CD8-positive, alpha-beta memory T cell (primary cell): ENCODE measurements at places on chromosomes 13 and 19.
A peak's percentile ranks its signal among the peaks of the same experiment; 100 is the strongest.

GRCh38 chr13:29319451-29319850 is 276.0 kb downstream of the SLC7A1 start:
- no peak for DNase-seq

DNA sequence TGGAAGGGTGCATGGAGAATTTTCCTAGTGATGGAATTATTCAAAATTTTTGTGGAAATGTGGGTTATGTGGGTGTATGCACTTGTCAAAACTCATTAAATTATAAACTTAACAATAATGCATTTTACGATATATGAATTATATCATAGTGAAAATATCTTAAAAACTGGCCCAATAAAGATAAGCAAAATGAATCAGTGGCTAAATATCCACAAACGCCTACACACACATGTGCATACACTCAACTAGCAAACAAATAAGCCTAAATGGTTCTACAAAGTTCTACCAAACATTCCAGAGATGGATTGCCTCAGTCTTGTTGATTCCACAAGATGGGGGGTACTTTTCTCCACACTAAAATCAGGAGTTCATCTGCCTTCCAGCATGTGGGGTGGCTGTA is 349.5 kb downstream of the TSHZ3 start:
- no peak for DNase-seq

DNA sequence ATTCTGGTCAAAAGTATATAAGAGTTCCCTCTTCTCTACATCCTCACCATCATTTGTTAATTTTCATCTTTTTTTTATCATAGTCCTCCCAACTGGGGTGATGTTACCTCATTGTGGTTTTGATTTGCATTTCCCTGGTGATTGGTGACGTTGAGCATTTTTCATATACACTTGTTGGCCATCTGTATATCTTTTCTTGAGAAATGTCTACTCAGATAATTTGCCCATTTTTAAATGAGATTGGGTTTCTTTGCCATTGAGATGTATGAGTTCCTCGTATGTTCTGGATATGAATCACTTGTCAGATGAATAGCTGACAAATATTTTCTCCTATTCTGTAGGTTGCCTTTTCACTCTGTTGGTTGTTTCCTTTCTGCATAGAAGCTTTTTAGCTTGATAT is 2.4 kb downstream of the CD33 start:
- DNase-seq: no peak

DNA sequence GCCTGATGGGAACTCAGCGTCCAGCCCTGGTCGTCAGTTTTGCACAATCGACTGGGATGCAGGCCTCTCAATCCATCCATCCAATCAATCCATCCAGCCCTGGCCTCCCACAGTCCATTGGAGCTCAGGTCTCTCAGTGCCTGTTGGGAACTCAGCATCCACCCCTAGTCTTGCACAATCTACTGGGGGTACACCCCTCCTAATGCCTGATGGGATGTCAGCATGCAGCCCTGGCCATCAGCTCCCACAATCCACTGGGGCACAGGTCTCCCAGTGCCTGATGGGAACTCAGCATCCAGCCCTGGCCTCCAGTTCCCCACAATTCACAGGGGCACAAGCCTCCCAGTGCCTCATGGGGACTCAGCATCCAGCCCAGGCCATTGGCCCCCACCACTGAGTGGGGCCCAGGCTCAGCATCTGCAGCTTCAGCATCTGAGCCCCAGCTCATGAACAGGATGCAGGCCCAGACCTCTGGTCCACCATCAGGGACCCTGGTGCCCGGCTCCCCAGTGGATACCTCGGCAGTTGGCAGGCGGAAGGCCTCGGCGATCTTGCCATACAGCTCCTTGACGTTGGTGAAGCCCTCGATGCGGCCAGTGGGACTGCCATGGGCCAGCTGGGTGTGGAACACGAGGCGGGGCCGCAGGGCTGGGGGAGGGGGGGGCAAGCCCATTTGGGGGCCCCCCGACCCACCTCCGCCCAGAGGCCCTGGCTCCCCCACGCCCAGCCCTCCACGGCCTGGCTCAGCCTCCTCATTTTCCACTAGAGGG is 7.2 kb upstream of the PTGER1 start:
- no peak for DNase-seq

DNA sequence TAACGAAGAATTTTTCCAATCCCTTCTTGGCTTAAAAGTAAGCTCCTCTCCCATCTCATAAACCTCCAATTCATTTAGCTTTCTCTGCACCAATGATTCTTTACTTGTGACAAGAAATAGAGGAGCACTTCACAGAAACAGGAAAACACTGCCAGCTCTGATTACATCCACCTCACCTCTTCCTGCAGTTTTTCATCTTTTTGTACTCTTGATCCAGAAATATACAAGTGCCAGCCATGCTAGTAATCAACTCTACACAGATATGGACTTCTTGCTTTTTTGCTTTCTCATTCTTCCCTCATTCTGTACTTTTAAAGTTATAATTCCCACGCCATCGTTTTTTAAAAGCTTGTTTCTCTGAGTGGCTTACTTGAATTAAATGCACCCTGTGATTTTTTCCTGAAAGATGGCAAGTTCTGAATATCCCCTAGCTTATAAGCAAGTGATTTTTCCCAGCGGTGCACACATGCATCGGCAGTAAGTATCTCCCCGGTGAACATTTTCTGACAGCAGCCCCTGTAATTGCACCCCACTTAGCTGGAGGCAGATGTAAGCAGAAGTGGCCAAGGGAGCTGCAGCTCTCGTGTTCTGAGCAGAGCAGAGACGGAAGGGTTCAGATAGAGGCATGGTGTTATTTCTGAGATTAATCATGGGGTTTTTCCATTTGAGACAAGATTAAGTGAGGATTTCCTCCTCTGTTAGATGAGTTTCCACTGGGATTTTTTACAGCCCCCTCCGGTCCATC is 340.7 kb downstream of the SLC7A1 start:
- DNase-seq: no peak

GRCh38 chr19:33639035-33639681 is 17.4 kb downstream of the CHST8 start:
- no peak for DNase-seq

DNA sequence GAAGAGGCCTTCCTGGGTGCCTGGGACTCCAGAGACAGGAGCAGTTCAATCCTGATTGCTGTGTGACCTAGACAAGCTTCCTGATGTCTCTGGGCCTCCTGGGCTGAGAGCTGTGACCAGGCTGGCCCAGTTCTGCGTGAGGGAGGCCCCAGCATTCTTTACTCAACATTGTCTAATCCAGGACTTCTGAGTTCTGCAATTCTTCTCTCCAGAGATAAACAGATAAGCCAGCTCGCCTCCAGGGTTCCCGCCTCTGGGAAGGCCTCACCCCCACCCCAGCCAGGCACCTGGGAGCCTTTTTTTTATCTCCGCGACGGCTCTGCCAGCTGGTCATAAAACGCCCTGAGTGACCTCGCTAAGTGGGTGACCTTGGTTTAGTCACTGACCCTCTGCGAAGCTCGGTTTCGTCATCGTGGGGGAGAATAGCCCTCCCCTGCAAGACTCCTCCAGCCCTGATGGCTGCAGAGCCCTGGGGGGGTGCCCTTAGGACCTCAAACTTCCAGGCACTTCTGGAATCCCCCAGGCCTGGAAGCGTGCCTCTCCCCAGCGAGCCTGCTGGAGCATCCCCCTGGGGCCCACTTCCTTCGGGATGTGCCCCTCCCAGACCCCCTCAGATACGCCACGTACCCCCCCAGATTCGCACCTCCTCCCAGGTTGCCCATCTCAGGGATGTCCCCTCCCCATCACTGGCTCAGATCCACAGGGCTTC is 1.9 kb downstream of the SULT2B1 start:
- DNase-seq: no peak

DNA sequence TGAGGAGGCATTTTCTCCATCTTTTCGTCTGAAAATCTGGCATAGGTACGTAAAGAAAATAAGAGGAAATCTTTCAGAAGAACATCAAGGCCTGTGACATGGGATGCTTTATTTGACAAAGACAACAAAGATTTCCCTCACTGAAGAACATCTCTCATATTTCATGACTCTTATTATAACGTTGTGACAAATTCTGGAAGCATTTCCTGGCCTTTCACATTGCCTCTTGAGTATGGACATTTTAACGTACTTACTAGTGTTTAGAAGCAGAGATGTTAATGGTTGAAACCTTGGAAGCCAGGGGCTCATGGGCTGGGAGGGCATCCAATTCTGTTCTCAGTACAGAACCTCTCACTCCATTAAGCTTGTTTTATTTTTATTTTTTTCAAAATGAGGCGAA is 210.8 kb downstream of the DCT start:
- DNase-seq: no peak

DNA sequence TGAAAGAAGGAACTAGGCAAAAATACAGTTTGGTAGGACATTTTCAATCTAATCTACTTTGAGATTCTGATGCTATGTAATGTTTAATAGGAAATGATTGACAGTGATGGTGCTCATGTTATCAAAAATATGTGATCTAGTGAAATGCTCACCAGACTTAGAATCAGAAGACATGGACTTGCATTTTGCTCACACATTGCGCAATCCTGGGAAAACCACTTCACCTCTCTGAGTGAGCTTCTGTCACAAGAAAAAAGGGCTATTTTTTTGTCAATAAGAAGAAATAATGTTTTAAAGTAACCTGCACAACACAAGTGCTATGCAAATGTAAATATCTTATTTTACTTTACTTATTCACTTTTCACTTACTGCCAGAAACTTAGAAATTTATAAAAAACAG is 380.9 kb upstream of the HTR2A start:
- no peak for DNase-seq

DNA sequence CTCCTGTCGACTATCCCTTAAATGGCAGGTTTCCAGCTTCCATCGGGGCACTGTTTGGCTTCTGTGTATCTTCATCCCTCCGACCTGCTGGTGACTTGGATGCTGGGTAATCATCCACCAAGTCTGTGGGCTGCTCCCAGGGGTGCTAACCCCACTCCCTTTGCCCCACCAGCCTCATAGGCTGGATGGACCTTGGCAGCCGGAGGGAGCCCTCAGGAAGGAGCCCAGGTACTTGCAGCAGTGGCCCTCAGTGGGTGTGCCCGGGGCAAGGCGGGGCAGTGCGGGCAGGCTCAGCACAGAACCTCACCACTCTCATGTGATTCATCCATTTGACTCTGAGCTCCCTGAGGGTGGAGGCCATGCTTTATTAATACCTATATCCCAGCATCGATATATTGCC is 27.4 kb upstream of the TUBGCP3 start:
- no peak for DNase-seq

DNA sequence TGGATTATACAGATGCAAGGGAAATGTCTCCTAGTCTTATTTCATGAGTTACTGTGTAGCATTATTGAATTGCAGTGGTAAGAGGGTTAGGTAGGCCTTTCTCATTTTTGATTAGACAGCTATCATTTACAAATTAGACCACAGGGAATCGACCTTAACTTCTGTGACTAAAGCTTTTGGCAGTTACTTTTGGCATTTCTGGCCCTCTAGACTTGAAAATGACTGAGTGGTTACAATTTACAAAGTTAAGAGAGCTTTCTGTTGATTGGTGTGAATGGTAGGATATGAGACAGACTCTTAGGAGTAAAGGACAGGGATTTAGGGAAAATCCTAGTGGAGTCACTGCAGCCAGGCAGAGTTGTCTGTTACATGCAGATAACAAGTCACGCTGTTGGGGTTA is 86.1 kb downstream of the GGACT start:
- DNase-seq: no peak

GRCh38 chr19:13613447-13613846 is 107.2 kb upstream of the CACNA1A start:
- DNase-seq: no peak

GRCh38 chr19:19567391-19567790 is 29.3 kb downstream of the CILP2 start:
- no peak for DNase-seq

GRCh38 chr19:17834350-17835181 is 13.2 kb downstream of the JAK3 start:
- DNase-seq: no peak

- no peak for DNase-seq
Measured at GRCh38 chr19:56301886-56302620, 12.6 kb downstream of the ZSCAN5A start.

GRCh38 chr13:46668302-46668720 is 115.3 kb downstream of the LRCH1 start:
- no peak for DNase-seq

GRCh38 chr19:43639519-43640423 is at the start of gene CADM4:
Gene CADM4, minus strand, starts transcription at chr19:43639850. Its CDS starts 60 bp downstream, at chr19:43639790.
- DNase-seq: peak; percentile 70

GRCh38 chr13:83975655-83976165 is 93.4 kb upstream of the SLITRK1 start:
- DNase-seq: no peak

DNA sequence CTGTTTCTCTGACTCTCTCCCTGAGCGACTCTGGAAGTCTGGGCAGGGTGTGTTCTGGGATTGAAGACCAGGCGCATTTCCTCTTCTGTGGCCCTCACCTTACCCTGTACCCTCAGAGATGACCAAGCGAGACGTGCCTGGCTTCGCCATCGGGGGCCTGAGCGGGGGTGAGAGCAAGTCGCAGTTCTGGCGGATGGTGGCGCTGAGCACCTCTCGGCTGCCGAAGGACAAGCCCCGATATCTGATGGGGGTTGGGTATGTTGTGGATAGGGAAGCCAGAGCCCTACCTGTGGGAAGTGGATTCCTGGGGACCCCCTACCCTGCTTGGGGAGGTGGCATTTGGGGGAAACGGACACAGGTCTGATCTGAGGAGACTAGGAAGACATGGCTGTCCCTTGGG is 5.8 kb upstream of the DNM2 start:
- DNase-seq: no peak

DNA sequence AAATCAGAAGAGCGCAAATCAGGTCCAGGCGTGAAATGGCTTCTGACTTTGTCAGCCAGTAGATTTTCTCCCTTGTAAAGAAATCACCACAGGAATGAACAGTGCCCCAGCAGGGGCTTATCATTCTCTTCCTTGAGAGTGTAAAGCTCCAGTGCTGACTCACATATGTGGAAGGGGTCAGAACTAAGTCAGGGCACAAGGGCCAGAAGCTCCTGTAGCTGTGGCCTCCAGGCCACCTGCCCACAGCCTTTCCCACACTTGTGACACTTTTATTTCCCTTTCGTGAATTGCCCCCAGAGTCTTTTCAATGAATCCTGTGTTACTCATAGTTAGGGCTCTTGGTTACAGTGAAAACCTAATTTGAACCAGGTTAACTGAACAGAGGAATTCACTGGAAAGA is 99.6 kb downstream of the SUCLA2 start:
- no peak for DNase-seq
